ENCODE measurements at places on chromosomes 4 and X.
A peak's percentile ranks its signal among the peaks of the same experiment; 100 is the strongest.

DNA sequence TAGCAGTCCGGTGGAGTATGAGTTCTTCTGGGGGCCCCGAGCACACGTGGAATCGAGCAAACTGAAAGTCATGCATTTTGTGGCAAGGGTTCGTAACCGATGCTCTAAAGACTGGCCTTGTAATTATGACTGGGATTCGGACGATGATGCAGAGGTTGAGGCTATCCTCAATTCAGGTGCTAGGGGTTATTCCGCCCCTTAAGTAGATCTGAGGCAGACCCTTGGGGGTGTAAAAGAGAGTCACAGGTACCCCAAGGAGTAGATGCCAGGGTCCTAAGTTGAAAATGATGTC is 852 bp downstream of the MAGEH1 start:
- DNase-seq = no peak

- DNase-seq = no peak
Observed at GRCh38 chrX:101483705-101484104, 1.6 kb upstream of the ARMCX4 start.

GRCh38 chrX:20056704-20057103 is 60.0 kb downstream of the MAP7D2 start:
- no peak for DNase-seq

GRCh38 chr4:20430259-20430941 is 178.7 kb downstream of the SLIT2 start:
- DNase-seq = no peak

DNA sequence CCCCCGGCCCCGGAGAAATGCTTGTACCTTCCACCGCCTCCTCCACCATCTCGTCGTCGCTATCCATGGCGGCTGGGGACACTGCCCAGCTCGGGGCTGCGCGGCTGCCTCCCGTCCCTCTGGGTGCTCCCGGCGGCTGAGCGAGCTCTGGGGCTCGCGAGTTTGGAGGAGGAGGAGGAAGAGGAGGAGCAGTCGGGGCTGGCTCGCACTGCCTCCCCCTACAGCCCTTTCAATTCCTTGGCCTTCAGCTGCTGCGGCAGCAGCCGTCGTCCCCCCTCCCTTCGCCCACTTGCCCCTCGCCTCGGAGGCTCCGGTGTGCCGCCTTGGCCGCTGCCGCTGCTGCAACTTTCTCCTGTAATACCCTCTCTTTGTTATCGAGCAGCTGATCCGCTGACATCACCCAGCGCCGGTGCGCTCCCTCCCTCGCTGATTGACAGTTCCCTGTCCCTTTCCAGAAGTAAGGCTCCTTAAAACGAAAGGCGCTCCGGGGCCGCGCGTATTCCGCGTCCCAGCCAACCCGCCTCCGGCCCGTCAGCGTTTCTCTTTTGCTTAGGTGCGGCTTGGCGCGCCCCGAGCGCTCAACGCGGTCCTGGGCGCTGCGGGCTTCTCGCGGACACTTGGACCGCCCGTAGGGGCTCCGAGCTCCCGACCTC is at the start of gene SETD7:
TSS of gene SETD7 (minus strand) at position 149 of the 653 bp plus-strand sequence. CDS start at position 67, 82 bp downstream.
- no peak for DNase-seq

GRCh38 chrX:9788911-9789310 is 2.7 kb downstream of the SHROOM2 start:
- no peak for DNase-seq

DNA sequence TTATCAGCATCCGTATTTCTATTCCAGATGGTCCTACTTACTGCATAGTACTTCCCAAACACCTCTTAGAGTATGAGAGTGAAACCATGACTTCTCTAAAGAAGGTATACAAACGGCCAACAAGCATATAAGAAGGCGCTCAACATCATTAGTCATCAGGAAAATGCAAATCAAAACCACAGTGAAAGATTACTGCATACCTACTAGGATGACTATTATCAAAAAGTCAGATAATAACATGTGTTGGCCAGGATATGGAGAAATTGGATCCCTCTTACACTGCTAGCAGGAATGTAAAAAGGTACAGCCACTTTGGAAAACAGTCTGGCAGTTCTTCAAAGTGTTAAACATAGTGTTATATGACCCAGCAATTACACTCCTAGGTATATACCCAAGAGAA is 215.3 kb upstream of the CXorf66 start:
- no peak for DNase-seq

GRCh38 chr4:58453956-58454355 is 1343.8 kb upstream of the IGFBP7 start:
- no peak for DNase-seq

GRCh38 chrX:39900777-39901170 is 197.0 kb downstream of the BCOR start:
- no peak for DNase-seq

DNA sequence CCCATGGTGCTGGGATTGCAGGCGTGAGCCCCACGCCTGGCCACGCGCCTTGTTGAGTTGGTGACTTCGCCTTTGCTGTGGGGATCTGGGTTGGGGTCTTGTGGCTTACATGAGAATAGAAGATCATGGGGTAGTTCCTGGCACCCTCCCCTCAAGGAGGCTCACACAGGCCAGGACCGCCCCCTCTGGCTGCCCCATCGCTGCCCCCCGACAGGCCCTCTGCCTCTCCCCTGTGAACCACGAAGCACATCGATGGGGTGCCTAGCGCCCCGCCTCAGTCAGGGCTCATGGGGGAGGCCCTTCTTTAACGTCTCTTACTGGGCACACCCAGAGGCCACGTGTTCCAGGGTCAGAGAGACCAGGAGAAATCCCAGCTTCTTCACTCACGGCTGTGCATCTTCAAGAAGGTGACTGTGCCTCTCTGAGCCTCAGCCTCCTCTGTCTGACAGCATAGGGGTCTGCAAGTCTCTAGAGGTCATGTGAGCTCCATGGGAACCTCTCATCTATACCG is 23.6 kb upstream of the SPON2 start:
- no peak for DNase-seq

GRCh38 chrX:40155589-40156469 is 58.1 kb upstream of the BCOR start:
- no peak for DNase-seq

- DNase-seq = no peak
Observed at GRCh38 chr4:113741956-113742355, 19.6 kb downstream of the CAMK2D start.

- no peak for DNase-seq
Observed at GRCh38 chrX:21863241-21863640, 7.5 kb downstream of the YY2 start.

- no peak for DNase-seq
Observed at GRCh38 chr4:165326831-165327210, 648 bp upstream of the MSMO1 start.

- no peak for DNase-seq
Observed at GRCh38 chr4:153890761-153891160, 101.9 kb upstream of the SFRP2 start.

- DNase-seq = no peak
Observed at GRCh38 chrX:49079489-49080428, at the start of gene WDR45. WDR45 (minus strand) TSS chrX:49079887; CDS start chrX:49078095, 1,792 bp downstream.

DNA sequence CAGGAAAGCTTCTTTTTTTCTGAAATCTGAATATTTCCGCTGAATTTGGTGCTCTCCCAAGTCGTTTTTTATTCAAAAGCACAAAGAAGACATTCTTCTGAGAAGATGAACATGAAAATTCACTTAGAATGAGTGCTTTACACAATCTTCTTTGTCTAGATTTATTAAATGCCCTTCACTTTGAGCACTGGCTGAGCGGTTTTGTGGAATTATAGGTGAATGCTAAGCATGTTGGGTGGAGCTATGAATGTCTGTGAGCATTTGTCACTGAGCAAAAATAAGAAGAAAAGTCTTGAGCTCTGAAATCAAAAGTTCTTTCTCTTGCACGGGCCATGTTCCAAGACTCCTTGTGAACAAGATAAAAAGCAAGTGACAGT is 13.1 kb downstream of the GASK1B start:
- DNase-seq = peak; percentile 58

- peak; percentile 89 for DNase-seq
Observed at GRCh38 chr4:38752372-38752940, 30.3 kb downstream of the TLR10 start.

DNA sequence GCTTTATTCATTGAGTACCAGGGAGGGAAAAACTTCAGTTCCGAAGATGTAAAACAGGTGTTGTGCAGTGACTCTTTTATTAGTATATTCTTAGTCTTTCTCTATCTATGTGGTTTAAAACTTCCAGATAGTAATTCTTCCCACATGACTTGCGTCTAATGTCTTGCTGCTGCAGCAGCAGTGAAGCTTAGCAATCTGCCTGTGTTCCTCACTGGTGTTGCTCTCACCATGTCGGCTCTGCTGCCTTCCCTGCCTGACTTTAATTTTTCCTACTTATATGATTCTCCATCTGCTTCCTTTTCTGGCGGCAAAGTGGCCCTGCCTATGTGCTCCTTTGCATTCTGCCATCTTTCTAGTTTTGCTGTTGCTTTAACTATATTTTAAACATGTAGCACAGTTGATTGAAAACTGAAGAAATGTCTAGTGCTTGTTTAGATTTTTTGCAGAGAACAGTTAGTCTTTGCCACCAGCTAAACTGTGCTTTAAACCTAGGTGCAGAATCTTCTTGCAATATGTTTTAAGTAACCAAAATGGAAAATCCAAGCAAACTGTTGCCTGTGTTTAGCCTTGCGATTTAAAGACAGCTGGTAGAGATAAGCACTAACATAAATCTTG is 1934.2 kb upstream of the IGFBP7 start:
- no peak for DNase-seq

DNA sequence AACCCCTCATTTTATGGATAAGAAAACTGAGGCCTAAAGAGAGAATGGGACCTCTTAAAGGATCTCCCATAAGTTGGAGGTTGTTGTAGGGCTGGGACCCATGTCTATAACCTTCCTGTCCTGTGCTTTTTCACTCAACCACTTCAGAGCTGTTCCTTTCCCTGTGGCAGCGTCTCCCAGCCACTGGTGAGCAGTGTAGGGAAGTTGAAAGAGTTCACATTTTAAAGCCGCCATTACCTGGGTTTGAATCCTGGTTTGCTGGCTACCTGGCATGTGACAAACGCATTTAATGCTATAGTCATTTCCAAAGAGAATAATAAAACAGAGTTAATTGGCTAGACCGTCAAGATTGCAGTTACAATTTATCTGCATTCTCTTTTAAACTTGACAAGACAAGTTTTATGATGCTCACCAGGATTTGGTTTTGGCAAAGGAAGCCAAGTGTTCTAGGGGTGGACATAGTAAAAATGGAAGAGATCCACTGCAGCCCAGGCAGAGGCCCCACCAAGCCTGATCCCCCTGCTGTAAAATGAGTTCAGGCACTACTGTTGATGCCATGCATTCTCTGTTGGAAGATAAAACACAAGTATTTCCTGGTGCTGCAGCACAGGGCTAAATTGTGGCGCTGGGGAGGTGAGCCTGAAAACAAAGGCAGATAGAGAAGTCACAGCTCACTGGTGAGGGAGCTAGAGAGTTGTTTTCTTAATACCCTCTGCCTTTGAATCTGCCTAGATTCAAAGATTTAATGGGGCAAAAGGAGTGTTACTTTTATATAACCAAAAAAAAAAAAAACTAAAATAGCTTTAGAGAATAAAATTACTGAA is 218.7 kb downstream of the NWD2 start:
- DNase-seq = no peak

DNA sequence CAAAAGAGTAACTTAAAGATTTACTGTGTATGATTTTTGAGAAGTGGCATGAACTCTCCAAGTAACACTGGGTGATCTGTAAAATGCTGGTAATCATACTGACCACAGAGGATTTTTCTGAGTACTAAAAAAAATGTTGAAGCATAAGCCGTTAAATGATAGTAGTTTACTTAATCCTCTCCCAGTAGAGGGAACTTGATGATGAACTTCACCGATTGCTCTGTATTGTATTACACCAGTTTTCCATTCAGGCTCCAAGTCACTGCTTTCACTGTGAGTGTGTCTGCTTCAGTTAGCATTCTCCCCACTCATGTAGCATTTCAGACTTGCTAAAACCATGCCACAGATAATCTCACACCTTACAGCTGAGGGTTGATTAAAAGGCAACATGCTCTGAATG is 294.1 kb downstream of the GBA3 start:
- DNase-seq = no peak

GRCh38 chrX:120790118-120790517 is 85.5 kb downstream of the CT47B1 start:
- peak; percentile 29 for DNase-seq

DNA sequence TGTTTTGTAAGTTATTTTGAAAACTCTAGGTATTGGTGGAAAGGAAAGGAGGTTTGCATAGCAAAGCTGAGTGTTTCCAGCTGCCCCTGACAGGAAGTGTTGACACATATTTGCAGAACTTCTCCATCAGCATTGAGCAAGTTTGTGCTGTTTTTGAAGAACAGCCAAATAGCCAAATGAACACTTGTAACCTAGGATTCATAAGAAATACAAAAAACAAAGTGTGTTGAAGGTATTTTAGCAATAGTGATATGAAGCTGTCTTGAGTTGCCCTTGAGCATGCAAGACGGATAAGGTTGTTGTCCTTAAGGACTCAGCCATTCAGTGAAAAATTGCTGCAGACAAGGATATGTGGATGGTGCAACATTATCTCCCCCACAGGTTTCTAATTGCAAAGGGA is 68.3 kb upstream of the PGM2 start:
- peak; percentile 10 for DNase-seq

- no peak for DNase-seq
Observed at GRCh38 chr4:102022343-102022742, 231.8 kb downstream of the BANK1 start.

DNA sequence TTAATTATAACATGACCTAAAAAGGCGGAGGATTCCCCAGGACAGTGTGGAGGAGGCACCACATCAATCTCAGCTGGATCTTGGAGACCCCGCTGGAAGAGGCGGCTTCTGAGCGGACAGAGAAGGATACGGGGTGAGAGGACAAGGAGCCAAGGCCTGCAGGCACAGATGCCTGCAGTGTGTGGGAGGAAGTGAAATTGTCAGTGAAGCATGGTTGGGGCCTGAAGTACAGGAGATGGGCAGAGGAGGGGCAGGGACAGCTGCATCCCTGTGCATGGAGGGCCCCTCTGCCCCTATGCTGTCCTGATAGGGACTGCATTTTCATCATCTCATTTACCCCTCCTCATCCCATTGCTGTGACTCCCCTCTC is 1.7 kb upstream of the SLC2A9 start:
- DNase-seq = no peak

DNA sequence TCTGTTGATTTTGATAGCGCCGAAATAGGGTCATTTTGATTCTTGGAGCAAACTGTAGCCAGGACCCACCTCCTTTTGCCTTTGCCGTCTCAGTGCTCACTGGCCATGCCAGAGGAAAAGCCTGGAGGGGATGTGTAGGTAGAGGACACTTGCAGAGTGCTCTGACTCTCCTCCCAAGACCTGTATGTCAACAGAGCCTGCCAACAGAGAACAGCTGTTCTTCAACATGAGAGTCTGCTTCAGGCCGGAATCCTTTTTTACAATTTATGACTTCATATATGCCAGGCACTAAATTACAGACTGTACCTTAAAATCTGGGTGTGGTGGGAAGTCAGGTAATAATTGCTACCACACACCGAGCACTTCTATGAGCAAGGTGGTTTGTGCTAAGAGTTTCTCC is 94.2 kb downstream of the KDR start:
- DNase-seq = no peak

GRCh38 chr4:15714646-15715435 is 12.0 kb downstream of the BST1 start:
- no peak for DNase-seq

DNA sequence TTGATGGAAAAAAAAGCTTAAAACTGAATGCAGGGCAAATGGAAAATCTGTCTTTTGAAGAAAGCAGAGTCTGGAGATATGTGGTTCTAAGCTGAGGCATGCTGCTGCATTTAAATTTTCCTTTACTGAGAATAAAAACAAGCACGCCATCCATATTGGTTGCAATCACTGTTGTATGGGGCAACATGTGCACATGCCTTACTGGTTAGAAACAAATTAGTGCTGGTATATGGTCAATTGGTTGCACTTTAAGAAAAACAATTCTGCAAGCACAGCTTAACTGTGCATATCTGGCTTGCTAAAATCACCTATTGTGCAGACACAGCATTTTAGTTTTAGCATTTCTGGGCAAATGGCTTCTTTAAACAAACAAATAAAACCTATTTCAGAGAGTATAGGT is 239.1 kb downstream of the NDST4 start:
- DNase-seq = no peak

Measured in epithelial cell of proximal tubule (primary cell).